OCI-M1 (cell line): ENCODE measurements at places on chromosomes 1 and 21.

- no peak for DNase-seq
Observed at GRCh38 chr21:15034126-15034853, 30.5 kb downstream of the NRIP1 start.

- no peak for DNase-seq
Observed at GRCh38 chr1:99239690-99240089, 24.6 kb upstream of the PLPPR4 start.

DNA sequence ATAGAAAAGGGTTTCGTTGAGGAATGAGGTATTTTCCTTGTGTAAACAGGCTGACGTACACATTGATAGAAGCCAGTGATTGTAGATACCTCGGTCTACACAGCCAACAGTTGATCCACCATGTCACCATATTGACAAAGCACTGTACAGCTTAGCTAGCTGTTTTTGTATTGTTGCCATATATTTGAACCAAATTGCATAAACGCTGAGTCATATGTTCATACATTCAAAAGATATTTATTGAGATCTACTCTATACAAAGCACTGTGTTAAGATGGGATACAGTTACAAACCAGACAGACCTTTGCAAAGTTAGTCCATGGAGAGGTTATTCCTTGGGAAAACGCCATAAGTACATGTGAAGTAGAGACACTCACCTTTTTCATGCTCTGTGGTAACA lies 132.4 kb upstream of the ATP1B1 start:
- DNase-seq = no peak

DNA sequence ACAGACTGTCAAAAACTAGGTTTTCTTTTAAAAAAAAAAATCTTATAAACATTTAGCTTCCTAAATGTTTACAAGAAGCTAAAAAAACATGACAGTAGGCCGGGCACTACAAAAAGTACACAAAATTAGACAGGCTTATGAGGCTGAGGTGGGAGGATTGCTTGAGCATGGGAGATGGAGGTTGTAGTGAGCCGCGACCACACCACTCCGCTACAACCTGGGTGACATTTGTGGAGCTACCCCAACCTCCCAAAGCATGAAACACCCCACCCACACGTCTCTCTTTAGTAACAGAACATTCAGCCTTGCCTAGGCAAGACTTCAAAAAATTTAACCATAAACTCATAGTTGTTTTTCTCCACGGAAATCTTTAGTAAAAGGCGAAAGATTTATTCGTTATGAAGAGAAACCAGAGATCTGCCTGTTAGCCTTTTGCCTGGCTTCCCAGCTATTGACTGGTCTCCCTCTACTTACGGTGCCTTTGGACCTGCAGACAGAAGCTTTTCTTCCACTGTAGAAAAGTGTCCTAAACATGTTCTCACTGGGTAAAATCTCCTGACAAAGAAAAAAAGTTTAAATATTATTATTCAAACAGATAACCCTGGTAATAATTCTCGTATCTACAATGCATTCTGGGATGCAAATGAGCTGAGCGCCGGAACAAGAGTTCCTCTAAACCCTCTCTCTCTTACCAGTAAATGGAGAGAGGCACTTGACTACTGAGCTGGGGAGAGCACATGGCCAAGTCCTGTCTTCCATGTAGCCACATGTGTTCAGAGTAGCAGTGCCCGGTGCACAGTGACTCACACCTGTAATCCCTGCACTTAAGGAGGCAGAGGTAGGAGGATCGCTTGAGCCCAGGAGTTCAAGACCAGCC lies 9.2 kb downstream of the RNU5D-1 start:
- DNase-seq = peak; percentile 98
